Stimulated activated CD4-positive, alpha-beta T cell treated with anti-CD3 and anti-CD28 coated beads, Interleukin-2, amount 100 ng/mL, for 24 hours (primary cell): ENCODE measurements at places on chromosomes 7 and 10.

- DNase-seq, result no peak
Observed at GRCh38 chr10:25707976-25708671, 225.9 kb upstream of the MYO3A start.

GRCh38 chr10:14244801-14245211 is 85.9 kb downstream of the FRMD4A start:
- no peak for DNase-seq

GRCh38 chr7:129055294-129055816 is 444 bp upstream of the TNPO3 start:
- no peak for DNase-seq

- no peak for DNase-seq
Observed at GRCh38 chr10:67549390-67549789, 146.6 kb downstream of the CTNNA3 start.

DNA sequence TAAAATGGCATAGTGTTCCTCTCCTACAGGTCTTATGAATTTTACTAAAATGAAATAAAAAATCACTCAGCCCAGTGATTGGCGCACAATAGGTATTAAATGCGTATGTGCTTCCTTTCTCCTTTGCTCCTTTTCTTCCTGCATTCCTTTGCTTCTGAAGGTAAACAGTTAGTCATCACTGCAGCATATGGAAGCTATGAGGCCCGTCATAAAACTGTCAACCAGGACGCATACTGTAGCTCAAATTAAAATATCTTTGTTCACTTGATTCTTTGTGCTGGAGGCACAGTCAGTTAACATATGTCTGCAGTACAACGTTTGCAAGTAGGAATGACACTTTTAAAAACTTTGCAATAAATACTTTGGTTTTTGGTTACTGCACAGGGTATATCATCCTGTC is 374.7 kb downstream of the TCERG1L start:
- DNase-seq, result no peak
